ENCODE measurements at places on chromosomes 4 and X.
A peak's percentile ranks its signal among the peaks of the same experiment; 100 is the strongest.

- peak; percentile 31 for DNase-seq
Observed at GRCh38 chrX:30060718-30061117, 154.6 kb upstream of the MAGEB2 start.

- DNase-seq, result no peak
Observed at GRCh38 chrX:150774798-150775568, 81.8 kb downstream of the MTMR1 start.

- DNase-seq, result no peak
Observed at GRCh38 chr4:148062301-148062950, 330.5 kb downstream of the ARHGAP10 start.

GRCh38 chr4:86960557-86960961 lies 25.7 kb downstream of the AFF1 start:
- DNase-seq, result no peak

DNA sequence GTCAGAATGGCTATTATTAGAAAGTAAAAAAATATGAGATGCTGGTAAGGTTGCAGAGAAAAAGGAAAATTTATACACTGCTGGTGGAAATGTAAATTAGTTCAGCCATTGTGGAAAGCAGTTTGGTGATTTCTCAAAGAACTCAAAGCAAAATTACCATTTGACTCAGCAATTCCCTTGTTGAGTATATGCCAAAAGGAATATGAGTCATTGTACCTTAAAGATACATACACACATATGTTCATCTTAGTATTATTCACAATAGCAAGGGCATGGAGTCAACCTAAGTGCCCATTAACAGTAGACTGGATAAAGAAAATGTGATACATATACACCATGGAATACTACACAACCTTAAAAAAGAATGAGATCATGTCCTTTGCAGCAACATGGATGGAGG lies 148.2 kb downstream of the COMMD8 start:
- DNase-seq, result no peak

- DNase-seq, result no peak
Observed at GRCh38 chr4:98556451-98556850, 102.0 kb downstream of the TSPAN5 start.

- DNase-seq, result peak; percentile 91
Observed at GRCh38 chr4:78057135-78057599, at the start of gene FRAS1. FRAS1 (plus strand) TSS chr4:78057323; CDS start chr4:78058010, 687 bp downstream.

- DNase-seq, result no peak
Observed at GRCh38 chr4:172095161-172095560, 282.0 kb downstream of the GALNTL6 start.

DNA sequence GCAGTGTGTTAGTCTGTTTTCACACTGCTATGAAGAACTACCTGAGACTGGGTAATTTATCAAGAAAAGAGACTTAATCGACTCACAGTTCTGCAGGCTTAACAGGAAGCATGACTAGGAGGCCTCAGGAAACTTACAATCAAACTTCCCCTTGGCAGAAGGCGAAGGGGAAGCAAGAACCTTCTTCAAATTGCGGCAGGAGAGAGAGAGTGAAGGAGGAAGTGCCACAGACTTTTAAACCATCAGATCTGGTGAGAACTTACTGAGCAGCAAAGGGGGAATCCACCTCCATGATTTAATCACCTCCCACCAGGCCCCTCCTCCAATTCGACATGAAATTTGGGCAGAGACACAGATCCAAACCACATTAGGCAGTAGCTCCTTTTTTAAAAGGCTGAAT lies 59.2 kb upstream of the LEF1 start:
- DNase-seq, result no peak

- no peak for DNase-seq
Observed at GRCh38 chrX:100979881-100980607, 10.5 kb downstream of the ARL13A start.

- no peak for DNase-seq
Observed at GRCh38 chrX:65997978-65998717, 41.7 kb downstream of the VSIG4 start.

GRCh38 chr4:159143687-159144086 lies 40.8 kb downstream of the RAPGEF2 start:
- no peak for DNase-seq

DNA sequence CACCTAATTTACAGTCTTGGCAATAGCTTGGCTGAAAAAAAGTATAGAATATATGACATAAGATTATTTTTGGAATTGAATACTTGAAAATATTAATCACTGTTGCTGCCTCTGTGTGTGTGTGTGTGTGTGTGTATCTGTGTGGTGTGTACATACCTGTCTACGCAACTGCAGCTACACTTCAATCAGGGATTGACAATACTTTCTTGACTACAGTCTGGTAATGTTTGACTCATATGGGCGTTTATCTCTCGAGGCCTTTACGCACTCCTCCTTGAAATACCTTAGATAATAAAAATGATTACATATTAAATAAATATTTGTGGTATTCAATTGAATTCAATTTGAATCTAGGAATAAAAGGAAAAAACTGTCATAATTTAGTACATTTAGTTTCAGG lies 565.2 kb downstream of the PCDH18 start:
- no peak for DNase-seq

DNA sequence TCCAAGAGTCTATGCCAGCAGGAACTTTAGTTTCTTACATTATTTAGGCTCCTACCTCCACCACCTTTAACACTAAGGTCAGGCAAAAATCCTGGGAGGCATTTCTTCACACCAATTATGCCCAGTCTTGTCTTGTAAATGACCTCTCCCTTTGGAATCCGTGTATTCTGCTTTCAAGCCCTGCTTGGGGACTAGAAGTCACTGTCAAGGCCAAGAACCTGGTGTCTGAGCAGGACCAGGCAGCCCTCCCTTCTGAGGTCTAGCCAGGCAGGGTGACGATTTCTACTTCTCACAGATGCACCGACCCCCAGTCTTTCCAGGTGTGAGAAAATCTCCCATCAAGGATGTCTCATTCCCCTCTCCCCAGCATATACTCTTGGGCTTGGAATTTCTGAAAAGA lies 82.7 kb upstream of the C1QTNF7 start:
- DNase-seq, result no peak

- DNase-seq, result no peak
Observed at GRCh38 chrX:139093201-139093600, 381.7 kb upstream of the FGF13 start.

- no peak for DNase-seq
Observed at GRCh38 chr4:184094532-184095159, 123.0 kb downstream of the ENPP6 start.

DNA sequence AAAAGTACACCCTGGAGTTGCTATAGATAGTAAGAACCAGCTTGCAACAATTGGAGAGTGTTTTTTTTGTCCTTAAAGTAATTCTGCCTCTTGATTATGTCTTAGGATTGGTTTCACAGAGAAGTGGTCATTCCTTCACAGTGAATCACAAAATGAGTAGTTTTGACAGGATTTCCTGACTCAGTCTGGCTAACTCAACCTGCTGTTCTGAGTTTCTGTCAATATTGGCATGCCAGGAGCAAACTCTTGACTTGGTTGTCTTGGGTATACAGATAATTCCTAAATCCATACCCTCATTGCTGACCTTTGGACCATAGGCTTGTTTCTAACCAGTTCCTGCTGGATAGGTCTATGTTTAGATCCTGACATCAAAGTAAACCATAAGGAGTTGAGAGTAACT lies 9.4 kb downstream of the FHIP1A start:
- DNase-seq, result no peak

DNA sequence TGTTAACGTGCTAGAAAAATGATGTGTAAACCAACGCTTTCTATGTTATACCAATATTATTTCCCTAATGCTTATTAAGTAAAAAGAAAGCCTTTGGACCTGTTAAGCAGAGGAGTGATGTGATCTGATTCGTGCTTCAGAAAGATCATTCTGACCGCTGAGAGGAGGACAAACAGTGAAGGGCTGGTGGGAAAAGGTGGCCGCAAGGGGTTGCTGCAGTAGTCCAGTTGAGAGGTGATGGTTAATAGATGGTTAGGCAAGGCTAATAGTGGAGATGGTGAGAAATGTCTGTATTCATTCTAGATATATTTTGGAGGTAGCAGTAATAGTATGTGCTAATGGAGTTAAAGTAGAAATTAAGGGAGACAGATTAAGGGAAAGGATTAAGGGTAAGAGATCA lies 12.9 kb upstream of the VGLL1 start:
- DNase-seq, result no peak

- DNase-seq, result no peak
Observed at GRCh38 chr4:88138561-88138960, 19.9 kb downstream of the ABCG2 start.

DNA sequence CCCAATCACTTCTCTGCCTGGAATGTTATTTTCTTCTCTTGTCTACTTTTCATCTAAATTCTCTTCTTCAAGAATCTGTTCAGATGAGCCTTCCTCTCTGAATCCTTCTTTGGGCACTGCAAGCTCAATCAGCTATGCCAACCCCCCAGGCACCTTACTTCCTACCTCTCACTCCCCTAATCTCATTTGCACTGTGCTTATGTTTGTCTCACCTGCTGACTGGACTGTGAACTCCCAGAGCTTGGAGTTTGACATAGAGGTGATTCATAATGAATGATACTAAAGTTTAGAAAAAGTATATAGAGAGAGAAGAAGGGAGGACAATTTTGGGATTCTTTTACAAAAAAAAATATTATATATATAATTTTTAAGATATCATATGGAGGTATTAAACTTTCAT lies 36.3 kb downstream of the ANXA10 start:
- DNase-seq, result no peak

GRCh38 chr4:37948542-37948941 lies 11.7 kb upstream of the PTTG2 start:
- DNase-seq, result no peak

- no peak for DNase-seq
Observed at GRCh38 chr4:100098681-100099080, 91.6 kb downstream of the DDIT4L start.

- peak; percentile 82 for DNase-seq
Observed at GRCh38 chrX:86047174-86047935, at the start of gene CHM. CHM (minus strand) TSS chrX:86047558; CDS start chrX:86047532, 26 bp downstream.

DNA sequence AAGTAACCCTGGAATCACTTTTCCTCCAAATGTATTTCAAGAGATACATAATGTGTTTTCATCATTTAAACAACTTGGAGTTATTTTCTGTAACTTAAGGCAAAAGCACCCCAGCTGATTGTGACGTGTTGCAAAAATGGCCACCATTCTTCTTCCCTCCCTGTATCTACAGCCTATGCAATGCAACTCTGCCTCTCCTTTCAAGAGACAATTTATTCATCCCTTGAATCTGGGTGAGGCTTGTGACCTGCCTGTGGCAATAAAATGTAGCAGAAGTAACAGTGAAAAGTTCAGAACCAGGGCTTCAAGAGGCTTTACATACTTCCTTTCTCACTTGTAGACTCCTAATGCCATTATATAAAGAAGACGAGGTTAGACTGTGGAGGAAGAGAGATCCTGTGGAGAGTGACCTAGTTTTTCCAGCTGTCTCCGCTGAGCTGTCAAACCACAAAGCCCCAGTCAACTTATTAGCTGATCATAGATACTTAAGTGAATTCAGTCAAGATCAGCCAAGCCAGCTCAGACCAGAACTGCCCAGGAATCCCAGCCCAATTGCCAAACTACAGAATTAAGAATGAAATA lies 81.0 kb upstream of the KLF3 start:
- no peak for DNase-seq

- DNase-seq, result peak; percentile 72
Observed at GRCh38 chr4:53592686-53593501, 1.6 kb upstream of the LNX1 start.

GRCh38 chr4:35608205-35608604 lies 636.1 kb downstream of the ARAP2 start:
- no peak for DNase-seq

GRCh38 chr4:186622788-186623464 lies 67.6 kb upstream of the MTNR1A start:
- no peak for DNase-seq

- no peak for DNase-seq
Observed at GRCh38 chr4:98573791-98574190, 84.6 kb downstream of the TSPAN5 start.

DNA sequence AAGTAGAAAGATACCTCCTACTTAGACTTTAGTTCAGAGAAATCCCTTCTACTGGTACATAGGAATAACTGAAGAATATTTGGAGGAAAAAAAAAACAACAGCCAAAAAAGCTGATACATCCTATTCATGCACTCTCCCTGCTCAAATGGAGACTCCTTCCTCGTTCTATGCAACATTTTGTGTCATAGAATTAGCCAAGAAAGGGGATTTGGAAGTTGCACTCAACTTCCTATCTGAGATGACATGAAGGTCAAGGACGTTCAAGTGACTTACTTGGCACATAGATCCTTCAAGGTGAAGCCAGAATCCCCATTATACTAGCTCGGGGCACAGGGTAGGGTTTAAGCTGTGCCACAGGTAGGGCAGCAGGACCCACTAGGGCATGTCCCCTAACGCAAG lies 56.2 kb upstream of the S100G start:
- DNase-seq, result no peak

DNA sequence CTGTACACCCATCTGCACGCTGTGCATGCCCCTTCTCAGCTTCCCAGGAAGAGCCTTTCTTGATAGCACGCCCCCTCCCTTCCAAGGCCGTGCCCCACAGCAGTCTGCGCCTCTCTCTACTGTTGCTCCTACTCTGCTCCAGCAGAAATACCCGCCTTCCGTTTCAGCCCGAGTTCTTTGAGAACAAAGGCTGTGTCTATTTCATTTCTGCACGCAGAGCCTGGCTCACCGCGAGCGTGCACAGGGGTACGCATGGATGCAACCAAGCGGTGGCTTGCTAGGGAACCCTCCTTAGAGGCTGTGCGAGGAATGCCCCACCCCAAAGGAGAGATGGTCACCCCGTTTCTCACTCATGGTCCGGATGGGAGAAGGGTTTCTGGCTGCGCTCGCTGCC lies 485 bp downstream of the AADAT start:
- no peak for DNase-seq

DNA sequence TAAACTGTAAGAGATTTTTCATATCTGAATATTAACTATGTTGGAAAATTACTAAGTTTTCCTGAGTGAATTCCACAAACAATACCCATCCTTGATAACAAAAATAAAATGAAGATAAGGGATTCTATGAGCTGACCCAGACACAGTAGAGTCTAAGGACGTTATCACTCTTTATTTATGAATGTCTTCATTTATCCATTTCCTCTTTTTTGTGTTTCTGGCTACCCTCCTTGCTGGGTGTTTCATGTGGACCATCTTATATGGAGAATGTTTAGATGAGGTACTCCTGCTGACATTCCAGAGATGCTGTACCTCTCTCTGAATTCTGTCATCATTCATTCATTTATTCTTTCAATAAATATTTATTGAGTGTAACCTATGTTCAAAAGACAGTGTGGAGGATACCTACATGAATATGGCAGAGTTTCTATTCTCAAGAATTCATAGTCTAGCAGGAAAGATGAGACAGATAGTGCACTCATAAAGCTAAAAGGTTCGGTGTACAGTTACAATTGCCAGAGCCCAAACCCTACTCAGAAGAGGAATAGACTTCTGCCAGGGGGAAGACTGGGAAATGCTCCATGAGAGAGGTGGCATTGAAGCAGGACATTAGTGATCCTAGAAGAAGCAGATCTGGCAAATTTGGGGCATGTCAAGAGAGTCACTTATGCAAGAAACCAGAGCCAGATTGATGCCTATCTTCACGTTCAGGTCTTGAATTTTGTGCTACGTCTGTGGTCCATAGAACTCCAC lies 195.8 kb downstream of the MAML3 start:
- no peak for DNase-seq

GRCh38 chr4:38939165-38939564 lies 71.6 kb downstream of the FAM114A1 start:
- DNase-seq, result no peak

GRCh38 chr4:52843351-52843750 lies 18.8 kb upstream of the RASL11B start:
- DNase-seq, result no peak

- DNase-seq, result no peak
Observed at GRCh38 chr4:147725673-147726072, 6.2 kb upstream of the ARHGAP10 start.
